Mesendoderm (in vitro differentiated cells): ENCODE measurements at places on chromosomes 6 and 20.

- DNase-seq = no peak
Measured at GRCh38 chr6:142833054-142833453, 111.9 kb downstream of the HIVEP2 start.

GRCh38 chr6:43687437-43688347, at the start of gene MRPS18A:
Gene MRPS18A (minus strand): TSS chr6:43687791. CDS start chr6:43687779, 12 bp downstream.
- peak; percentile 87 for DNase-seq

- no peak for DNase-seq
Measured at GRCh38 chr6:38112181-38112580, 292.7 kb downstream of the ZFAND3 start.

DNA sequence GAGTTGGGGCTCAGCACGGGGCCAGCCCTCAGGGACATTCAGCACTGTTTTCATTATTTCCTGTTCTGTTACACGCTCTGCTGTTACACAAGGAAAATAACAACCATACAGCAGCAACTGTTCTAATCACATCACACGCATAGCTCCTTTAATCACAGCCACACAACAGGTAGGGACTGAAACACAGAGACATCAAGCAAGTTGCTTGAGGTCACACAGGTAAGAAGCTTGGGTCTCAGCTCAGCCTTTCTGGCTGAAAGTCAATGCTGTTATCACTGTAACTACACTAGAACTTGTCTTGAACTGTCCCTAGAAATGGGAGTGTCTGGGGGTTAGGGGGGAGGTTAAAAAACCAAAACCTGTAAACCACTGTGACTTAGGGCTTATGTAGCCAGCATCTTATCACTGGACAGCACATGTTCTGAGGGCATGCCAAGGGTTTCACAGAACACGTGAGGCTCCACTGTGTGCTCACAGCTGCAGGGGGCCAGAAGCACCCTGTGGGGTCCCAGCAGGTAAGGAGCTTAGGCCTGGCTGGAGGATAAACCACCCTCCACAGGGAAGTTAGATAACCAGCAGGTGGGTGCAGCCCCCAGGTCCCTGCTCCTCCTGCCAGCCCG, 146.0 kb downstream of the EYA2 start:
- no peak for DNase-seq

DNA sequence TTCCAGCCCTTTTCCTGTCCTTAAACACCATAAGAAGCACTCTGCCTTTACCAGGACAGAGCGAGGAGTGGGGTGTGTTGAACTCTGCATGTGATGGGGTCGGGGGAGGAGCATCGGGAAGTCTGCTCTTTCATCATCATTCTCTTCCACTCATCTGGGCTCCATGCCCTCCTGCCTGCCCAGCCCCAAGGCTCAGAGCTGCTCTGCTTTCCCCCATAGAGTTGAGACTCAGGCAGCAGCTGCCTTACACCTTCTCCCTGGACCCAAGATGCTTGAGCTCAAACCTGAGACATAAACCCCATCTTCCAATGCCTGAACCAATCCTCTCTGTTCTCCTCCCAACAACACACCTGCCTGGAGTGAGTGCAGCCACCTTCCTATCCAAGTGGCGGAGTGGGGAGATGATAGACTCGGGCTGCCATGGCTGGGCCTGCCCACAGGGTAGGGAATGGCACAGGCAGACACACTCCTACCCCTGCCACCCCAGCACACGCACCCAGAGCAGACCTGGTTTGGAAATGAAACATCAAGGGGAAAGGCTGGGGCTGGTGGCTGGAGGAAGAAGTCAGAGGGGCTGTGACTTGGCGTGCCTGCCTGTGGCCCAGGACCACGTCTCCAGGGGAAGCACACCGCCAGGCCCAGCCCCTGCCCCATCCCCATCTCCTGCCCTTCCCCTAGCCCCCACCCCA, 28.4 kb downstream of the TFEB start:
- DNase-seq = no peak

DNA sequence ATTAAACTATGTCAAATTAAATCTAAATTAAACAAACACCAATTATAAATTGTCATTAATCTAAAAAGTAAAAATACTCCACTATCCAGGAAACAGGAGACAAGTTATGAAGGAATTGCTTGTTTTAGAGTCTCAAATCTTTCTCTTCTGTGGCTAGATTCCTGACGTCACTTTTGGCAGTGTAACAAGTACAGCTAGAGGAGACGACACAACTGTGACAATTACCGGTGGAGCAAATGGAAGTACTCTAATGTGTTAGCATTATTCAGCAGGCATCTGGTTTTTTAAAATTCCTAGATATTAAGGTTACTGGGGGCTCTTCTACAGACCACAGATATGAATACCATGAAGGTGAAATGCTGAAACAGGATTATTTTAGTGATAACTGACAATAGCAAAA, 1042.7 kb downstream of the EPHA7 start:
- DNase-seq = no peak

GRCh38 chr6:130996635-130997034, 66.4 kb downstream of the EPB41L2 start:
- no peak for DNase-seq

- DNase-seq = no peak
Measured at GRCh38 chr6:131215219-131215618, 80.0 kb downstream of the AKAP7 start.

GRCh38 chr6:35922139-35922554, 1.2 kb upstream of the SRPK1 start:
- no peak for DNase-seq

DNA sequence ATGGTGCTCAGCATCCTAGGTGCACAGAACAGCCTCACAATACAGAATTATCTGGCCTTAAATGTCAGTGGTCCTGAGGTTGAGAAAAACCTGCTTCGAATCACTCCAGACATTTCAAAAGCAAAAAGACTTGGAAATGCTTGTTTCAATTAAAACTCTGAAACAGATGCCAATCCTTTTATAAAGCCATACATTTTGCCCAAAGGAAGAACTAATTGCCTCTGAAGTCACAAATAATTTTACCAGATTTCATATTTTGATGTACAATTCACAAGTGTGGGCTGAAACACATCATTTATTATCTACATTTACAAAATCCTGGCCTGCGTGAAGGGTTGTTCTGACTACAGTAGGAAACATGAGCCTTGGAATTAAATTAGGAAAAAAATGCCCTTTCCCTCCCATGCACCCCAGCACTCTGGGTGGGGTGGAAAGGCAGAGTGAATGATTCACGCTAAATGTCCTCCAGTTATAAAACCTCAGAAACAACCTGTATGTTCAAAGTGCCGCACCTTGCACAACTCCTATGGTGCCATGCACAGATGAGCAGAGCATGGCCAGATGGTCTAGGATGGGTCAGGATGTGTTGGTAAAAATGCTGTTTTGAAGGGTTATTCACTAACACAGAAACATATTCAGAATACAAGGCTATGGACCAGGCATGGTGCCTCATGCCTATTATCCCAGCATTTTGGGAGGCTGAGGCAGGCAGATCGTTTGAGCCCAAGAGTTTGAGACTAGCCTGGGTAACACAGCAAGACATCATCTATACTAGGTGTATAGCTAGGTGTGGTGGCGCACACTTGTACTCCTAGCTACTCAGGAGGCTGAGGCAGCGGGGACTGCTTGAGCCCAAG, 87.0 kb downstream of the ZMYND8 start:
- no peak for DNase-seq

DNA sequence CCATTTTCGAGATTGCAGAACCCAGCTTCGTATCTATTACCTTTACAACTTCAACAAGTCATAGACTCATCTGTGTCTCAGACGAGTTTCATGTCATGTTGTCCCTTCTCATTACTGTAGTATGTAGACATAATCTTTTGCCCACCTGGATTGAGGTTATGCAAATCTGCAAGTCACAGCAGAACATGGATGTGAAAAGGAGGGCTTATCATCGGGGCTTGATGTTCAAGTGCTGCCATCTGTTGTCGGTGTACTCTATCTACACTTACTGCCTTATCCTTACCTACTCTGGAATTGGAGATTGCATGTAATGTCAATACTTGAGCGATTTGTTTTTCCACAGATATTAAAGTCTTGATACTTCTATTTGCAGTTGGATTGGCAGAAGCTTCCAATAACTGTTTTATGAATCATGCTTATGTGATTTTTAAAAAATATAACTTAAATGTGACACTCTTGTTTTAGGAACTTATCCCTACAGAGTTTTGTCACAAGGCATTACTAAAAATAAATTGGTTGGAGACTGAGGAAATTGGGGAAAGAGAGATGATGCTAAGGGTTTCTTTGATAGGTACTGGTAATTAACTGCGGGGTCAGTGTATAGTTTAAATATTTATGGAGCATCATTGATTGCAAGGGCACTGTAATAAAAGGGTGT, 3.0 kb upstream of the GOPC start:
- peak; percentile 84 for DNase-seq

DNA sequence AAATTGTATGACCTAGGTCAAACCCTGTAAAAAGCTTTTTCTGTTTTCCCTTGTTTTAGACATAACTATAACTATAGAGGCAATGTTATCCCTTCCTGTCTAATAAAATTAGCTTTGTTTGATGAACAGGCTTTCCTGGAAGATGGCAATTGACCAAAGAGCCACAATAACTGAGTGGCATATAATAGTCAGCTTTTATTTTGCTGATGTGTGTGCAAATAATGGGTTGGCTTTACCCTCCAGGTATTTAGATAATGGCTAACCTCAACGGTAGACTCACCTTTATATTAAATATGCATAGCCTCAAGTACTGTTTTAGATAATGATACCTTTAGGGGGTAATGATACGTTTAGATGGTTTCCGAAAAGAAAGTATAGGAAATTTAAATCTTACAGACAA, 15.0 kb downstream of the TBXT start:
- no peak for DNase-seq

DNA sequence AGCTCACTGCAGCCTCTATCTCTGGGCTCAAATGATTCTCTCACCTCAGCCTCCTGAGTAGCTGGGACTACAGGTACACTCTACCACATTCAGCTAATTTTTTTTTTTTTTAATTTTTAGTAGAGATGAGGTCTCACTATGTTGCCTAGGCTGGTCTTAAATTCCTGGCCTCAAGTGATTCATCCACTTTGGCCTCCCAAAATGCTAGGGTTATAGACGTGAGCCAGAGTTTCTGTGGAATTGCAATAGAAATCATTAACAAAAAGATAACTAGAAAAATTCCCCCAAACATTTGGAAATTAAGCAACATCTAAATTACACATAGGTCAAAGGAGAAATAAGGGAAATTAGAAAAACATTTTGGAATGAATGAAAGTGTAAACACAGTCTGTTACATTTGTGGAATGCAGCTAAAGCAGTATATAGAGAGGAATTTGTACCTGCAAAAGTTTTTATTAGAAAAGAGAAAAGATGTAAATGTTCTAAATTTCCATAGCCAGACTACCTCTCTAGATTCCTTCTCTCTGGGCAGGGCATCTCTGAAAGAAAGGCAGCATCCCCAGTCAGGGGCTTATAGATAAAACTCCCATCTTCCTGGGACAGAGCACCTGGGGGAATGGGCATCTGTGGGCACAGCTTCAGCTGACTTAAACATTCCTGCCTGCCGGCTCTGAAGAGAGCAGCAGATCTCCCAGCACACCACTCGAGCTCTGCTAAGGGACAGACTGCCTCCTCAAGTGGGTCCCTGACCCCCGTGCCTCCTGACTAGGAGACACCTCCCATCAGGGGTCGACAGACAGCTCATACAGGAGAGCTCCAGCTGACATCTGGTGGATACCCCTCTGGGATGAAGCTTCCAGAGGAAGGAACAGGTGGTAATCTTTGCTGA, 51.3 kb downstream of the ATRN start:
- DNase-seq = no peak

GRCh38 chr20:884983-885952, 30.9 kb downstream of the ANGPT4 start:
- peak; percentile 96 for DNase-seq

DNA sequence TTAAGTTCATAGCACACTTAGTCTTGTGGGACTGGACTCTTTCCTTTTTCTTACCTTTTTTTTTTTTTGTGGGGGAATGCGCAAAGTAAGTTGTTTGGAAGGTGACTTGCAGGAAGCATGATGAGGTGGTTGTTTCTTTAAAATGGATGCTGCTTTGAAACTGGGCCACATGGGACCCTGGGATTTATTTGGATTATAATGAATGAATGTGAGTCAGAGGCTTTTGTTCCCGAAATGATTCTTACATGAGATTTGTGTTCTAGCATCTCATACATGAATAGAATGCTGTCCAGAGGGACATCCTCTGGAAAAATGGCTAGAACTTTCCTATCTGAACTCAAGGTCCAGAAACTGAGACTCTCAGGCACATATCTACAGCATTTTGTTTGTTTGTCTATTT, 236.6 kb upstream of the RNF24 start:
- no peak for DNase-seq

GRCh38 chr6:21588481-21589351, 4.8 kb upstream of the SOX4 start:
- peak; percentile 87 for DNase-seq

DNA sequence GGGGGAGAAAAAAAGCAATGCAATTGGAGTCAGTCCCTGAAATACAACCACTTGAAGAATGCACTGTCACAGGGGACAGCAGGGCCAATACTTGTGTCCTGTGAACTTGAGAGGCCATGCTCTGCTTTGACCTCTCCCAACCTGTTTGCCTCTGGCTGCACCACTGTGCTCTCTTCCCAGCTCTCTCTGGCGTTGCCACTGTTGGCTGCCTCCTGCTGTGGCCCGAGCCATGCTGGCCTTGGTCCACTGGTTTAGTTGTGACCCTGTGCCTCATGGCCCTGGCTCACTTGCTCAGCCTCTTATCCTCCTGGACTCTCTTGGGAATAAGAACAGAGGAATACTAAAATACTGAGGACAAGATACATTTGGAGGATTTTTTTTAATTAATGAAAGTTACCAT, 14.5 kb upstream of the FBXO30 start:
- no peak for DNase-seq

DNA sequence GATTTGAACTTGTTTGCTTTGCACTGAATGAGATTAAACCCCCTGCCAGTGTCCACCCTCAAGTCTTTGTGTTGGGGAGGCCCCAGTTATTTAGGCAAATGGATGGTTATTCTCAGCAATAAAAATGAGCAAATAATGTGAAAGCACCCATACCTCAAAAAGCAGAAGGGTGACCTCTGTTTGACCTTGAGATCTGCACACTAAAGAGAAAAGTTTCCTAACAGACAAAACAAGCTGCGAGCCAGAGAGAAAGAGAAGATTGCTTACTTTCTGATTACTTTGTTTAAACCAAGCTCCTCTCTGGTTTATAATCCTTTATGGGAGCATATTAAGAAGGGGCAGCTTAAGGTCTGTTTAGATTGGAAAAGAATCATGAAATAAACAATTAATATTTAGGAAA, 30.4 kb upstream of the TRERF1 start:
- DNase-seq = no peak

DNA sequence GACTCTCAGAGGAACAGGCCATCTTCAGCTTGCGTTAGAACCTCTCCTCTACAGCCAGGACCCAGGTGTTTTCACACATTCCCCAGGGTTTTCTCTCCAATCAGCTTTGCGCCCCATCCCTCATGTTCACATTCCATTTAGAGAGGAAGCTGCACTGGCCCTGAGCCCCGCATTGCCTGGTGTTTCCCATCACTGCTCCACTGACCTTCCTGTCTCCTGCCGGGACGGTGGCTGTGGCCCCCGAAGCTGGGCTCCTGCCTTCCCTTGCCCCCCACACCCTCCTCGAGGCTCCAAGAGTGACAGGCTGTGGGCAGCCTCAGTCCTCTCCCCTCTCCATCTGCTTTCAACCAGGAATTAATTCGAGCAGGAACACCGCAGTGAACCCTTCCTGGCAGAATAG, 357.3 kb downstream of the THBS2 start:
- peak; percentile 16 for DNase-seq
